ENCODE measurements at places on chromosomes 13 and 19.
A peak's percentile ranks its signal among the peaks of the same experiment; 100 is the strongest.

GRCh38 chr19:56163097-56163496 is 12.7 kb upstream of the GALP start:
- DNase-seq: no peak

- DNase-seq: no peak
Observed at GRCh38 chr13:52141299-52141698, 12.4 kb upstream of the NEK5 start.

DNA sequence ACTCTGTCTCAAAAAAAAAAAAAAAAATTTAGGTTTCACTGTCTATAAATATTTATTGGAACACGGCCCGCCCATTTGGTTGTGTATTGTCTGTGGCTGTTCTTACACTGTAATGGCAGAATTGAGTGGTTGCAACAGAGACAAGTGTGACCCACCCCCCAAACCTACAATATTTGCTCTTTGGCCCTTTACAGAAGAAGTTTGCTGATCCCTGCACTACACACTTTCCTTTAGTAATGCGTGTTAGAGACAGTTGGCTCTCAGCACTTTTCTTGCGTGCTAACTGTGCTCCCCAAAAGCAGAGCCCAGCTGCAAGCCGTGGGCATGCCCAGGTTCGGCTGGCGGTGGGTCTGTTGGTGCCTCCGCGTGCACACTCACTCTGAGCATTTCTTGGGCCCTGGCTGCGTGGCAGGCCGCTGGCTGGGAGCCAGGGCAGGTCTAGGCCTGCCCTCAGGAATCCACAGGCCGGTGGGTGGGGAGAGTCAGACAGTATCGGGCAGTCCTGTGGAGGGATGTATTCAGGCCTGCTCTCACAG is 72.6 kb downstream of the SIPA1L3 start:
- no peak for DNase-seq

- DNase-seq: no peak
Observed at GRCh38 chr19:17248011-17248776, 2.5 kb upstream of the NR2F6 start.

- peak; percentile 31 for DNase-seq
Observed at GRCh38 chr19:41811036-41811435, 14.6 kb downstream of the CEACAM3 start.

DNA sequence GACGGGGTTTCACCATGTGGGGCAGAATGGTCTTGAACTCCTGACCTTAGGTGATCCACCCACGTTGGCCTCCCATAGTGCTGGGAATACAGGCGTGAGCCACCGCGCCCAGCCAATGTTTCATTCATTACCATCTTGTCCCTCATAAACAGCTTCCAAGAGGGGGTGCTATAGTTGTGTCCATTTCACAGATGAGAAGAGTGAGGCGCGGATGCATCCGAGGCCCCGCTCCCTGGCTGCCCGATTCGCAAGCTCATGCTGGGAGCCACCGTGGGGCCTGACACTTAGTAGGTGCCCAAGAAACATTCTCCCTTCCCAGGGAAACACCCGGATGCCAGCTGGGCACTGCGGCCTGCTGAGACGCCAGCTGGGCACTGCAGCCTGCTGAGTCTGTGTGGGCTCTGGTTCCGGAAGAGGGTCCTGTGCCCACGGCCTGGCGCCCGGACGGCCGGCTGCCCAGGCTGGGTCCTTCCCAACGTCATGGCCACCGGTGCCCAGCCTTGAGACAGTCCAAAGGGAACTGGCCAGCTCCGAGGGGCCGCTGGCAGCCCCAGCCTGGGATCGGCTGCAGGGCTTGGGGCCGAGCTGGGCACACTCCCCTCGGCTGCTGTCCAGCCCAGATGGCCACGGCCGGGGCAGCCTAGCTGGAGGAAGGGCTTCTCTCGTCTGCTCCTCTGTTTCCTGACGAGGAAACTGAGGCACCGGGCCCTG is 54.7 kb downstream of the NFIC start:
- DNase-seq: no peak

DNA sequence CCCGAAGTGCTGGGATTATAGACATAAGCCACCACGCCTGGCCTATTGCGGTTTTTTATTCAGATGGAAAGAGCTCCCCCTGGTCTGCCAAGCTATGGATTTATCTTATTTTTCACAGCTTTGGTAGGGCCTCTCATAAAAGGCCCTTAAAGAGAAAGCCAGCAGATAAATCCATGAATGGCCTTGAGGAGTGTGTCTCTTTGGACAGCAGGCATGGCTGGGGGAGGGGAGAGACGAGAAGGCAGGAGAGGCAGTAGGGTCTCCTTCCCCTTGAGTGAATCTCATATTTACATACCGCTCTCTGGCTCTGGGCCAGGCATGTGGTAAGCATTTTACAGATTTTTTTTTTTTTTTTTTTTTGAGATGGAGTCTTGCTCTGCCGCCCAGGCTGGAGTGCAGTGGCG is 25.2 kb downstream of the MARK4 start:
- DNase-seq: no peak

DNA sequence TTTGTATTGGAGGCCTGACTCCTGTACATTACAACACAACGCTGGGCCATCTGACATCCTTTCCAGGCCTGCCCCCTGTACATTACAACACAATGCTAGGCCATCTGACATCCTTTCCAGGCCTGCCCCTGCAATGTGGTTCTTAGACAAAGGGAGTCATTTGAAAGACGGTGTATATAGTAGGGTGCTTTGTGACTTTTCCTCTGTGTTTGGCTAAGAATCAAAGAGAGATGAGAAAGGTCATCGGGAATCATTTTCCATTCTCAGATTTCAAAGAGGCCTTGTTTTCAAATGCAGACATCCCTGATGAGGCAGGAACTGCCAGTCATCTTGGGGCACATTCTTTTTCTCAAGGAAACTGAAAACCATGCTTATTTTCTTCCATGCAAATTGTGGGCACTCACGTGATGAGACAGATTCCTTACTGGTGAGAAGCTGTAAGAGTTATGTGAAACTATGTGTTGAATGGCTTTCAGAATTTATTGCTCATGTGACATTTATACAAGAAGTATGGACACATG is 551.6 kb downstream of the MYO16 start:
- no peak for DNase-seq
